Activated T-cell treated with anti-CD3 and anti-CD28 coated beads for 1 hour (primary cell): ENCODE measurements at places on chromosomes 4 and X.

DNA sequence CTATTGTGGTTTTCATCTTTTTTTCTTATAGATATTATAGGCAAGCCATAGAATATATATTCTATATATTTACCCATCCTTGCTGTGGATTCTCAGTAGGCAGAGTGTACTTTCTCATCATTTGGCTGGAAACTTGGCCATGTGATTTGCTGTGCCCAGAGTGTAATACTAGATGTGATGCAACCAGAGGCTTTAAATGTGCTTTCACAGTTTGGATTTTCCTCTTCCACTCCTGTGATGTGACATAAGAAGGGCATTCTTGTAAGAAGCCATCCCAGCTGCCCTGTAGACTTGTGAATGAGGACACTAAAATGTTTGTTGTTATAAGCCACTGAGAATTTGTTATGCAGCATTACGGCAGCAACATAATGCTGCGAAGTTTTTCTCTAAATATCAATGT, 10.4 kb upstream of the HPGDS start:
- no peak for DNase-seq

DNA sequence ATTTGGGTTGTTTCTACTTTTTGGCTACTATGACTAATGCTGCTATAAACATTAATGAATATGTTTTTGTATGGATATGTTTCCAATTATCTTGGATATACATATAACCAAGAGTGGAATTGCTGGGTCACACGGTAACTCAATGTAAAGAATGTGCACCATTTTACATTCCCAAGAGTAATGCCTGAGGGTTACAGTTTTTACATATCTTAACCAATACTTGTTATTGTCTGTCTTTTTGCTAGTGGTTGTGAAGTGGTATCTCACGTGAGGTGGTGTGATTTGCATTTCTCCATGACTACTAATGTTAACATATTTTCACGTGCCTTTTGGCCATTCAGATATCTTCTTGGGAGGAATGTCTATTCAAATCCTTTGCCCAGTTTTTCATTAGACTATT, 200.3 kb upstream of the MAB21L2 start:
- no peak for DNase-seq

- DNase-seq, result no peak
Measured at GRCh38 chrX:28099166-28099565, 117.9 kb upstream of the DCAF8L1 start.

DNA sequence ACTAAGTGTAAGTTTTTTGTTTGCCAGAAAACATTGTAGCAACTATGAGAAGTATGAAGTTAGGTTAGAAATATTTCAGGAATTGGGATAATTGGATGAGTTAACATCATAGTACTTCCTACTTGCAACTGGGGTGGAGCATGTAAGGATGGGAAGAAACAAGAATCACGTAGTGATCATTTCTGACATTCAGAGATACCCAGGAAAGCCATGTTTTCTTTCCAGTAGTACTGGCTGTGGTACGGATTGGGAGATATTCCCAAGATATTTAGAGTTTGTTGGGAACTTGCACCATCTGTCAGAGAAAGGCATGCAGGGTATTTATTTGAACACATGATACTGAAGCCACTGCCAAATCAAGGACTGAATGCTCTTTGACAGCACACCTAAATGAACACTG, 87.6 kb upstream of the SLC4A4 start:
- no peak for DNase-seq

DNA sequence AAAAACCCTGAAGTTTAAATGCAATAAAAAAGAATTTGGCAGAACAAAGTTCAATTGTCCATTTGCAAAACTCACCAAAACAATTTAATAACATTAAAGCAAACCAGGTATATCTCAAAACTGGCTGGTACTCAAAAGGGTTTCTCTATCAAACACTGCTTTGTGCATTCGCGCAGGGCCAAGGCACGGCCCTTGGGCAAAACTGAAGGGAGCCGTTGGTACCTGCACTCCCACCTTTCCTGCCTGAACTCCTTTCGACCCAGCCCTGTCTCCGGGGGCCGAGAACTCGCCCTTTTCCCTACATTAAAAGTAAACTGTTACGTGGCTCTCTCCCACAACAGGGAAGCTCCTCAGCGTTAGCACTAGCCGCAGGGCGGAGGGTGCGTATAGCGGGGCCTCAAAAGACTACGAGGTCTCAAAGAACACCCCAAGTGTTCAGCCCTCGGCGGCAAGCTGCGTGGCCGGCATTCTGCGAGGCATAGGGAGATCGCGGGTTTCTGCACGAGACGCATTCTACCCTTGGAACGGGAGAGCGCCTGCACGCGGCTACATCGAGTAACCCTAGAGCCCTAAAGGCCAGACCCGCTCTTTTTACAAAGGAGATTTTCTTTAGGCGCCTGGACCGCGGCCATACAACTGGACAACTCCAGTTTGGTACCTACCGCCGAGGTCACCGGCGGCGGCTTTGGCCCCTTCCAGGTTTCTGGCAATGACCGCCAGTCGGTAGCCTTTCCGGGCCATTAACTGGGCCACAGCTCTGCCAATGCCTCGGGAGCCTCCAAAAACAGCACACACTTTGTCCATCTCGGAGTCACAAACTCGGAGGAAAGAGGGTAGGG, 550 bp downstream of the CBR4 start:
- peak; percentile 42 for DNase-seq

GRCh38 chr4:104490096-104490769, 4.5 kb downstream of the CXXC4 start:
- no peak for DNase-seq

GRCh38 chr4:126715681-126716080, 917.1 kb upstream of the INTU start:
- DNase-seq, result no peak

- DNase-seq, result no peak
Measured at GRCh38 chr4:81412946-81413495, 58.7 kb downstream of the RASGEF1B start.

DNA sequence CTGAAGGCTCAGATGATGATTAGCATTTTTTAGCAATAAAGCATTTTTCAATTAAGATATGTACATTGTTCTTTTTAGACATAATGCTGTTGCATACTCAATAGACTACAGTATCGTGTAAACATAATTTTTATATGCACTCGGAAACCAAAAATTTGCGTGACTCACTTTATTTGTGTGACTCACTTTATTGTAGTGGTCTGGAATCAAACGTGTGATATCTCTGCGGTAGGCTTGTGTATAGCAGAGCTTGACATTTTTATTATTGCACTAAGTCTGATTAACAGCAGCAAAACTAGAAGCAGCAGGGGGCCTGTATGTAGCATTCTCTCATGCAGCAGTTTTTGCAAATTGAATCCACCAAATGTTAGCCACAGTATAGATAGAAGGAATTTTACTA, 119.1 kb upstream of the PRDX4 start:
- no peak for DNase-seq

DNA sequence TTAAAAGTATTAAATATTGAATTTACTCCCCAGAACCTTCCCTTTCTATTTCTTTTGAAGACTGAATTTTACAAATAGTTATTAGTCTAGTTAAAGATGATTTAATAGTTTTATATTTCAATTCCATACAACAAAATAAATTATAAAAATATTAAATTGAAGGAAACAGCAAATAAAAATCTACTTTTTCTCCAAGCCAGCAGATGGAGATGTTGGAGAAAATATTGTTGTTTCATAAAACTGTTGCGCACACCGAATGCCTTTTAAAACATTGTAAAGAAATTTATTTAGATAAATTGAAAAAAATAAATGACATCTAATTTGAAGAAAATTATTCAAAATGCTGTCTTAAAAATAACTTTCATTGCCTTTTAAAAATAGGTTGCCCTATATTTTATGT, 5.5 kb downstream of the GRIA2 start:
- DNase-seq, result no peak

- no peak for DNase-seq
Measured at GRCh38 chrX:74187211-74187610, 116.8 kb upstream of the ZCCHC13 start.

- DNase-seq, result no peak
Measured at GRCh38 chr4:137378393-137378792, 153.9 kb downstream of the PCDH18 start.

DNA sequence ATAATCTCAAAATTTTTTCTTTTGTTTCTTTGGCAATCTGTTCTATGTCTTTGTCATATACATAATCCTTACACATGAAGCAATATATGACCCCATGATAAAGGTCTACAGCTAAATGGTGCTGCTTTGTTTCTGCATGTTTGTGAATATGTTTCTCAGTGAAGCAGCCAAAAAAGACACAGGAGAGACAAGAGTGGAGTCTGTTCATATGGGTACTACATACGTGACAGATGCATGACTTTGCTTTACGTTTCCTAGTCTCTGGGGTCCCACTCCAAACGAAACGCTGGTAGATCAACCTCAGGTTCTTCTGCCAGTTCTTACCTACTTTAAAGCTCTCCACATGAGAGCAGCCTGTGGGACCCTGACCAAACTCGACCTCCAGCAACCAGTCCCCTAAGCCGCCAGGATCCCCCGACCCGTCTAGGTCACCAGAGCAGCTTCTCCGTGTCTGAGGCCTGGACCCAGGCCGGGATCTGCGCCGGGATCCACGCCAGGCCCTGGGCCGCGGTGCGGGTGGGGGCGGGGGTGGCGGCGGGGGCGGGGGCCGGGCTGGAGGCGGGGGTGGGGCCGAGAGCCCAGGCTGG, 1.5 kb downstream of the USP51 start:
- DNase-seq, result no peak

GRCh38 chr4:44927399-44928380, 201.3 kb upstream of the GNPDA2 start:
- DNase-seq, result no peak

DNA sequence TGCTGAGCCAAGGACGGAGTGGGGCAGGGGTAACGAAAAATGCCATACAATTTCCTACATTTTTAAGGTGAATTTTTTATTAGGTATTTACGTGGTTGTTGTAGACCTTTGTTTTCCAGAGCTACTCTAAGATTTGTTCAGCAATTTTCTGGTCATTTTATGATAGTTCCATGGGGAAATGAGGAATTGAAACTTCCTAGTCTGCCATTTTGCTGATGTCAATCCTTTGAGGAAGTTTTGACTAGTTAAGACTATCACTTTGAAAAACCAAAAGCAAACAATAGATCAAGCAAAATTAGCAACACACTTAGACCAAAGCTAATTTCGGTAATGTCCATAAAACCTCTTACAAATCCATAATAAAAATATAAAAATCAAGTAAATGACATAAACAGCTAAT, 7.0 kb upstream of the TLR3 start:
- DNase-seq, result no peak

DNA sequence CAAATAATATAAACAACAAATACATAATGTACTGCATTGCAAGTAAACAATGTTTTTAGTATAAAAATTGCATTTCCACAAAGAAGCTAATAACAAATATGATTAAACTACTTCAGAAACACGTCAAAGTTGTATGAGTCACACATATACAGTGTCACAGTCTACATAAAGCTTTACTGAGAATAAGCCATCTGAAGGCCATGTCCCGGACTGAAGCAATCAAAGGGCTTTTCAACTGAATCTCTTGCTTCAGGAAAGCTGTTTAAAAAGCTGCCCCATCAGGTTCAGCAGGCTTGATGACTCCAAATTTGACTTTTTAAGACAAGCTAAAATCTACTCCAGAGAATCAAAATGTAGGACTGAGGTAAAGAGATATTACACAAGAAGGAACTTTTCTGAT, 1476.8 kb downstream of the ADGRL3 start:
- no peak for DNase-seq

GRCh38 chr4:6445403-6446129, 26.8 kb downstream of the PPP2R2C start:
- no peak for DNase-seq

GRCh38 chrX:121782544-121782943, 735.1 kb downstream of the GLUD2 start:
- no peak for DNase-seq

GRCh38 chrX:110675886-110676285, 119.7 kb downstream of the CHRDL1 start:
- no peak for DNase-seq

DNA sequence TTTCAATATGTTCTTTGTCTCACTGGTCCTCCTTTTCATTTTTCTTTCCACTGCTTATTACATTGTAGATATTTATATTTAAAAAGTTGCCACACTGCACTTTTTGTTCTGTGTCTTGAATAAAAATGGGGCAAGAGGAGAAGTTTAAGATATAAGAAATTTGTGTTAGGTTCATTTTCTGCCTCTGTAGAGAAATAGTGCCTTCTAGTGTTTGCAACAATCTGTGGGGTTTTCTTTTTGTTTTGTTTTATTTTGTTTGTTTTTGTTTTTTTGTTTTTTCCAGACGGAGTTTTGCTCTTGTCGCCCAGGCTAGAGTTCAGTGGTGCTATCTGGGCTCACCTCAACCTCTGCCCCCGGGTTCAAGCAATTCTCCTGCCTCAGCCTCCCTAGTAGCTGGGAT, 20.1 kb upstream of the SMIM14 start:
- no peak for DNase-seq

DNA sequence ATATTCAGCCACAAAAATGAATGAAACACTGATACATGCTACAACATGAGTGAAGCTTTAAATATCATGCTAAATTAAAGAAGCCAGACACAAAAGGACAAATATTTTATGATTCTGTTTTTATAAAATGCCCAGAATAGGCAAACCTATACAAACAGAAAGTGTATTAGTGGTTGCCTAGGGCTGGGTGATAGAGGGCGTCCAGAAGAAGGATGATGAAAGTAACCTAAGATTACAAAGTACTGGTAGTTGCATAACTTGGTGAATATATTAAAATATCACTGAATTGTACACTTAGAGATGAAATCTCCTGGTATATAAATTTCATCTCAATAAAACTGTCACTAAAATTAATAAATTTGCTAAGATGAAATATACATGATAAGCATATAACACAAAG, 67.5 kb downstream of the FBXW7 start:
- DNase-seq, result no peak

DNA sequence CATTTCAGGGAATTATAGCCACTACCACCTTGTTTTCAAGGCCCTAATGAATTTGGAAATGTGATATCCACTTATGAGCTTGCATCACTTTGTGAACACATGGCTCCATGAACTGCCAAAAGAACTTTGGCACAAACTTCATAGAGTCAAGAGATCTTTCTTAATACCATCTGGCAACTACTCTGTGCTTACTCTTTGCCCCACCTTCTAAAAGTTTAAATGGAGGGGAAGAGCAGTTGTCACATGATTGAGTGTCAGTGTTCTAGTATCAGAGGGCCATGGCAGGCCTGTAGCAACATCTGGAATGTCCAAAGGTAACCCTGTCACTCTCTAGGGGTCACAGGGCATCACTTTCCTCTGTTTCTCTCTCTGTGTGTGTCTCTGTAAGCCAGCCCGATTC, 2.6 kb upstream of the ADH1B start:
- DNase-seq, result no peak
